NCI-H446 (cell line): ENCODE measurements at places on chromosomes 5 and 9.

DNA sequence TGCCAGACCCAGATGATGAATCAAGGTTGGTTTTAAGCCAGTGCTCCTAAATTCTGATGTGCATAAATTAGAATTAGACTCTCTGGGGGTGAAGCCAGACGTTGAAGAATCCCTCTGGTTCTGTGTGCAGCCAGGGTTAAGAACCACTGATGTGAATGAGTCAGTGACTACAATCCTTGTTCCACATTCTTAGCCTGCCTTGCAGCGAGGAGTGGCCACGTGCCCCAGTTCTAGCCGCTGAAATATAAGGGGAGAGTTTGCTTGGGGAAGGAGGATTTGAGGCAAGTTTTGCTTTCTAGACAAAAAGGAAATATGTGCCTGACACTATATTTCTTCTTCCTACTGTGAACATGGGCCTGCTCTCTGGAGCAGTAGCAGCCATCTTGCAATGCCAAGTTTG, 34.2 kb upstream of the MSH3 start:
- no peak for DNase-seq

DNA sequence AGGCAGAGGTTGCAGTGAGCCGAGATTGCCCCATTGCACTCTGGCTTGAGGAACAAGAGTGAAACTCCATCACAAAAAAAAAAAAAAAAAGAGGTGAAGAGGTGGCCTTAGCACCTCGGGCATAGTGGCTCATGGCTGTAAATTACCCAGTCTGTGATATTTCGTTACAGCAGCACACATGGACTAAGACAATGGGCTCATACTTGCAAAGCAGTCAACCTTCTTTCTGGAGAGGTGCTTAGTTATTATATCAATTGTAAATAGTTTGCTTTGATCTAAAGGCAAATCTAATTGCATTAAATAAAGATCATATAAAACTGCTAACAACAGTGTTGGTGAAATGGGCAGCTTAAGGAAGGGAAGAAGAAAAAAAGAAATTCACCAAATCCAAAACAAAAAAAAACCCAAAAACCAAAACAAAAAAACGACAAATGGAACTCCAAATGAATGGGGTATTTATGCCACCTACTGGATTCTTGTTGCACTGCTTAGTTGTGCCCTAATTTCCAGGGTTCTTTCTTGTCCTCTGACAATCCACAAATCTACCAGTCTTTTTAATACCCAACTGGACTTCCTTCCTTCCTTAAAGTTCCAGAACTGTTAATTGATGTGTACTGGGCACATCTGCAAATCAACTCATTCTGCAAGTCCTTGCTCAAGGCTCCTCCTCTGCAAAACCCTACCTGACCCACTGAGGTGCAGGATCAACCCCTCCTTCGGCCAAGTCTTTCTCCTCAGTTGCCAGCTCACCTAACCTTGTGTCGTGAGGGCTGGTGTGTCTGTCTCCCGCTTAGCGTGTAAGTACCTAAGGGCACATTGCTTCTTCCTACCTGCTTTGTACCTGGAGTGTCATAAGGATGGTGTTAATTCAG, 35.0 kb upstream of the DMRT1 start:
- DNase-seq = peak; percentile 48

GRCh38 chr9:489198-490197, 274.8 kb downstream of the DOCK8 start:
- no peak for DNase-seq

- peak; percentile 26 for DNase-seq
Measured at GRCh38 chr5:72378639-72379289, 58.6 kb downstream of the PTCD2 start.

GRCh38 chr5:76807296-76807695, 11.5 kb upstream of the F2RL1 start:
- no peak for DNase-seq

DNA sequence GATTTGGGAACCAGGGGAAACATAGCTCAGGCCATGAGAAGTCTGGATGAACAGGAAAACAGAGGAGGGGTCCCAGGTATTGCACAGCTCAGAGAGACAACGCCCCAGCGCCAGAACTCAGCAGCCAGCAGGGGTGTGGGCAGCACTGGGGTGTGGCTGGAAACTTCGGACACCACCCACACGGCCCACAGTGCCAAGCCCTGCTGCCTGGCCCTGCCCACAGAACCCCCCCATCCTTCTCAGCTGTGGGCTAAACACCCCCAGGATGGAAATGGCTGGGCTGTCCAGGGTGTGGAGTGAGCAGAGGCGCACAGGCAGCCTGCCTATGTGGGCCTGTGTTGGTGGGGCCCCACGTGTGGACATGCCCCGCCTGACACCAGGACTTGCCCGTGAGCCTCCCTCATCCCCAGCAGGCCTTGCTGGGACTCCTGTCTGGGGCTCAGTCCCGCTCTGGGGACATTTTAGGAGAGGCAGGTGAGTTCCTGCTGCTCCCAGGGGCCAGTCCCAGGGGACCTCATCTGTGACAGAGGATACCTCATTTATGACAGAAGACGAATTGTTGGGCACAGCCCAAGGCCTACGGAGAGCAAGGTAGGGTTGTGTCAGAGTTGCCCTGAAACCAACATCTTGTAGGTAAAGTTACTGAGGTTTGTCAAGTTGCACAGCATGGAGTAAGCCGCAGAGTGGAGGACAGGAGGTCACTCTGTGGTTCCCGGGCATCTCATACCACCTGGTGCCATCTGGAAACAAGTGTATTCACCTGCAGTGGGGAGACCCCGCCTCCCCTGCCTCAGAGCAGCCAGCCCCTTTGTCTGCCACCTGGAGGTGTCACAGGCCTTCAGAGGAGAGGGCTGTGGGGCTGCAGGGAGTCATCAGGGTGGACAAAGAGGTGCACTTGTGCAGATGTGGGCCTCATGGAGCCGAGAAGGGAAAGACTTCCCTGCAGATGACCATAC, 183.2 kb downstream of the AUH start:
- DNase-seq = no peak
